ENCODE measurements at places on chromosomes 12 and 14.

GRCh38 chr12:57240926-57241401 is 10.0 kb downstream of the STAC3 start:
- no peak for DNase-seq

DNA sequence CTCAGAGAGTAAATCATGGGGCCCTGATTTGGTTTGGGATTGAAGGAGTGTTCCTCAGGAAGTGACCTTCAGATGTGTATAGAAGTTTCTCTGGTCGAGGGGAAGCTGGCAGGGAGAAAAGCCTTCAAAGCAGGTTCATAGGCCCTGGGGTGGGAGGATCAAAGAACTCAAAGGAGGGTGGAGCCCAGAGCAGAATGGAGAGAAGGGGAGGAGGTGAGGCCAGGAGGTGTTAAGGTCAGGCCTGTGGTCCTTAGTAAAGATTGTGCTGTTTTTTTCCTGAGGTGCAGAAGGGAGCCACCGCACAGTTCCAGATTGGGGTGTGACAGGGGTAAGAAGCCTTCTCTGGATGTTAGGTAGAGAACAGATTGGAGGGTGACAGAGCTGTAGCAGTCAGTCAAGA is 9.7 kb upstream of the CFAP251 start:
- no peak for DNase-seq

- DNase-seq = no peak
Measured at GRCh38 chr12:132542661-132543060, 52.7 kb downstream of the FBRSL1 start.

GRCh38 chr12:104951759-104952509 is 6.2 kb downstream of the SLC41A2 start:
- DNase-seq = no peak

- DNase-seq = no peak
Measured at GRCh38 chr12:81944886-81945285, 185.7 kb upstream of the PPFIA2 start.

DNA sequence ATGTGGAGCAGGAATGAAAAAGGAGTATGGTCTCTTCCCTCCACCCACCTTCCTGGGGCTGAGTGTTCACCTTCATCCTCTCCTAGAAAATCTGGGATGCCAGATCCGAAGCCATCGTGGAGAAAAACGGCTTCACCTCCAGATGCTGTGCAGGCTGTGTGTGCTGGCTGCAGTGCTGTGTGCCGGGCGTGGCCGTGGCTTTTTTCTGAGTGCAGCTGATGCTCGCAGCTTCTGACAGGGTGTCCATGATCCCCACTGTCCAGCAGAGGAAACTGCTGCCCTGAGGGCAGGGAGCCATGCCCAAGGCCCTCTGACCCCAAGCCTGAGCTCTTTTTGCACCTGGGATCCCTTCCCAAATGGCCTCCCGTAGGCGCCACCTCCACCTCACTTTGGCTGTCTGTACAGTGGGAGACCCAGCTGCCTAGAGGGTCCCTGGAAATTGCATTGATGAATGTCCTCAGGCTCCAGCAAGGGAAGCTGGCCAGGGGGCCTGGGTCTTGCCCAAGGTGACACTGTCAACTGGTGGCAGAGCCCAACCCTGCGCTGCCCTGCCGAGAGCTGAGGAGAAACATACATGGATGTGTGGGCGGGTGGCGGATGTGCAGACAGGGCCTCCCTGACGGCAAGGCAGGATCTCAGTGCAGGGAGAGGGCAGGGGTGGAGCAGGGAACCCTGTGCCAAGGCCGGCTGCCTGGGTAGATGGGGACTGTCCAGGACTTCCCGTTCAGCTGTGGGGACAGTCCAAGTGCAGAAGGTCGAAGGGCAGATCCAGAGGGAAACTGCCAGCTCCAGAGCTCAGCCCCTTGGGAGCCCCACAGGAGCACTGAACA is 53.3 kb downstream of the BEGAIN start:
- no peak for DNase-seq

DNA sequence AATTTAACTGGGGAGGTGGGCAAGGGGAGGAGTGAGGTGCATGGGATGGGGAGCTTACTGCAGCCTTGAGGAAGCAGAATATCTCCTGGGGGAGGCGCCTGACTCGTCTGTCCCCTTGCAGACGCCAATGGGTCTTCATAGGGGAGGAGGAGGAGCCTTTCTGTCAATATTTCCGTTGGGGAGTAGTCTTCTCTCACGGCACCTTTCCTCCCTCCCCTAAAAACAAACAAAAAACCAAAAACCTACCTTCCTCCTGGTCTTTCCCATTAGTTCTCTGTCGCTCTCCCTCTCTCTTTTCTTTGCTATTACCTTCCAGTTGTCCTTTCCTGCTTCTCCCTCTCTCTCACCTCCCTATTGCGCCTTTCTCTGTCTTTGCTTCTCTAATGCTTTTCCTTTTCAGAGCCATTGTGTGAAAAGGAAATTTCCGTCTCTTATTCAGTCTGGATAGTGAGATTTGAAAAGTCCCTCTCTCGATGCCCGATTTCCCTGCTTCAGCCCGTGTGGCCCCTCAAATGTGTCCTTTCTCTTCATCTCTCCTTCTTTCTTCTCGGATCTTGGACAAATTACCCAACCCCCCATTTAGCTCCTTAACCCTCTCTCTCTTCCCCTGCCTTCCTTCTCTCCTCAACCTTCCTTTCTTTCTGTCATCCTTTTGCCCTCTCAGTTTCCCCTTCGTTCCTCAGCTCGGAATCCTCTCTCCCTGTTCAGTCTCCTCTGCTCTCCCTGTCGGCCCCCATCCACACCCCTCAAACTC is 5.9 kb downstream of the GPR84 start:
- DNase-seq = no peak

DNA sequence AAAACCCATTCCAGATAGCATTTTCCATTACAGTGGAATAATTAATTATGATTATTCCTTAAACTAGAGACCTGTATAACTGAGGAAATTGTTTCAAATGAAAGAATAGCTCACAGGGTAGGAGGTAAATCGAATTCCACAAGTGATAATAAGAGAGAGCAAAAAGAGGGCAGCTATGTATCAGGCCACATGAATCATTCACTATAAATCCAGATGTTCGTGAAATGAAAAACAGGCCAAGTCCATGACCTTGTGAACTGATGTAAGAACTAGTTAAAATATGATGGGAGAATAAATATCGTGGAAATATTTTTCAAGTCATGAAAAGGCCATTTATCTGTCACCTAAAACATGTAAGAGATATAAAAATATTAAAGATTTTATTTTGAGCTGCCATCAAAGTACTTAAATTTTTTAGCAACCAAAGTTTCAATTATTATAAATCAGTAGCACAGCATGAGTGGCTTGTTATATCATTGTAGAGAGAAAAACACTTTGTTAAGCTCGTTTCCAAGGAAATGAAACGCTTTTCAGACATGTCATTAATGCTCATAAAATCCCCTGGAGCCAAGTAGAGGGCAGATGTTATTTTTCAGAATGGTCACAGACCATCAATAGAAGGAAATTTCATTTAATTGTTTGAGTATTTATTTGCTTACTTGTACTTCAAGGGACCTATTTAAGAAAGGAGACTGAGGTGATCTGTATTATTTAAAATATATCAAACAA is 120.6 kb upstream of the CDKN3 start:
- no peak for DNase-seq

- DNase-seq = no peak
Measured at GRCh38 chr14:86179980-86180379, 650.0 kb downstream of the FLRT2 start.
